ENCODE measurements at places on chromosomes 12 and 14.

DNA sequence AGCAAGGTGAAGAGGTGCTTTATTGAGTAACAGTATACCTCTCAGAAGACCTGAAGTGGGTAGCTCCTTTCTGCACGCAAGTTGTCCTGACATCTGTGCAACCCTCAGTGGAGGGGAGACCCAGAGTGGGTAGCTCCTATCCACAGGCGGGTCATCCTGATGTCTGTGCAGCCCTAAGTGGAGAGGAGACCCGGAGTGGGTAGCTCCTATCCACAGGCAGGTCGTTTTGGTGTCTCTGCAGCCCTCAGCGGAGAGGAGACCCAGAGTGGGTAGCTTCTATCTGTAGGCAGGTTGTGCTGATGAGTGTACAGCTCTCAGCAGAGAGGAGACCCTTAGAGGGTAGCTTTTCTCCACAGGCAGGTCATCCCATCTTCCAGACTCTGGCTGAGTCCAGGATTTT, 45.1 kb upstream of the PRPF39 start:
- DNase-seq: no peak

DNA sequence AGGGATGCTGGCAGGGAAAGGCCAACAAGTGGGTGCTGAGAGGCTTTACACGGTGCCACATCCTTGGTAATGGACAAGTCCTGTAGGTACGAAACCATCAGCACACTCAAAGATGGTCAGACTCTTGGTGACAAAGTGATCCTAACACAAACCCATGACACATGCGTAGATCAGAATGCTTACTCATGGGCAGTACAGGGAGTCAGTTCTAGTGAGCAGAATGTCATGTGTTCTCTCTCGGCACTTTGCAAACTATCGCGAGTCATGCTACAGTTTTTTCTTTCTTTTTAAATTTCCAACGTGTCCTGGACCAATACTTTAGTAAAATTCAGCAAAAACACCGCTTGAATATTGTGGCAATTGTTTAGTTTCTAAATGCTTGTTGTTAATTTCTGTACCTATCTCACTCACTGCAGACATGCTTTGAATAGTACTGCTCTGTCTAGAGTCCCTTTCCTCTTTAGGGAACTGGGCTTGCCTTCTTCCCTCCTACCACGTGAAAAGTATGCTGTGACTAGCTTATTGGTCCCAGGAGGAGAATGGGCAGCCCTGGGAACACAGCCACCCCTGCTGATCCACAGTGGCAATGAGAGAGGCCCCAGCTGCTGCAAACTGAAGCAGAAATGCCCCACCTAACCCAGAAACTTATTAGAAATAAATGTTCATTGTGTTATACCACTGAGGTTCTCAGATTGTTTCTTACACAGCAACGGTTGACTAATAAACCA, 62.4 kb downstream of the UBR7 start:
- peak; percentile 77 for DNase-seq

DNA sequence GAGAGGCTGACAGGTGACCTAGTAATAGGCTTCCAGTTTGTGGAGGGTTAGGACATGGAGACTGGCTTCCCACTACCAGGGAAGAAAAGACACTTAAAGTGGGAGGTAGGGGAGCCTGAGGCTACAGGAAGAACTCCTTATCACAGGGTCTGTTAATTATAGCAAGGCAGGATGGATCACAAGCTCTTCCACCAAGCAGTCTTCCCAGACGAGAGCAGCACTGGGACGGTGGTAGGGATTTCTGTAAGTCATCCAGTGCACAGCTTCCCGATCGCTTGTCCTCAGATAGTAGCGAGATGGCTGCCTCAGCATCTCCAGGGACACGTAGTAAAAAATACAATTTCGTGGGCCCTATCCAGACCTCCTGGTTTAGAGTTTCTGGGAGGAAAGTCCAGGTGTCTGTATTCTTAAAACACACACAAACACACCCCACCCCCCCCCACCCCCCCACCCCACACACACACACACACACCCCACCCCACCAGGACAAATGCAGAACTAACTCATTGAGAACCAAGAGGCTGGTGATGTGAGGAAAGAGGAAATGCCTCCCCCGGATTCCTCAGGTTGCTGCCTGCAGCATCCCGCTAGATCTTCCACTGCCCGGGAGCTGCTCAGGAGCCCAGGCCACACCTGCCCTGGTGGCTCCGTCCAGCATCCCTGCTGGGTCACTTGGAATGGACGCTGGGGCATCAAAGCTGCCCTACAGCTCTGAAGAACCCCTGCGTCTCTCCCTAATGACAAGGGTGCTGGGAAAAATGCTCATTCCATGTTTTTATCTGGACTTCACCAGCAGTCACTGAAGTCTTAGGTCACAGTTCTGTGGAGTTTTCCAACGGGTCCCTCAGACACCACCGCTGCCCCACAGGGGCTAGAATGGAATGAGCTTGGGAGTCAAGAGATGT, 307.2 kb downstream of the CACNA1C start:
- no peak for DNase-seq

DNA sequence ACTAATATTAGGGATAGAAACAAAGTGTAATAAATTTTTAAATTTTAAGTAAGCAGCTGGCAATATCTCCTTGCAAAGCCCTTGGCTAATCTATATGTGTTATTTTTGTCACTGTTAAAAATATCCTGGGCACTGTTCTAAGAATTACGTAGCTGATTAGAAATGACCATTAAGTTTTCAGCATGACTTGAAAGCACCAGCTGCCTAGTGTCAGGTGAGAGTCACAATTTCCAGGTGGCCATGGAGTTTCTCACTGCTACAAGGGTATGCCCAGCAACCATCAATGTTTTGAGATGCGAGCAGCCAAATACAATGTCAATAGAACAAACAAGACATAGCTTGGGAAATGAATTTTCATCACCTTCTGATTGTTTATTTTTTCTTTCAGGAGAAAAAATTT, 23.3 kb upstream of the GYS2 start:
- DNase-seq: no peak

- DNase-seq: peak; percentile 16
These were observed 86.3 kb downstream of the SLC15A4 start for GRCh38 chr12:128737292-128737966.

DNA sequence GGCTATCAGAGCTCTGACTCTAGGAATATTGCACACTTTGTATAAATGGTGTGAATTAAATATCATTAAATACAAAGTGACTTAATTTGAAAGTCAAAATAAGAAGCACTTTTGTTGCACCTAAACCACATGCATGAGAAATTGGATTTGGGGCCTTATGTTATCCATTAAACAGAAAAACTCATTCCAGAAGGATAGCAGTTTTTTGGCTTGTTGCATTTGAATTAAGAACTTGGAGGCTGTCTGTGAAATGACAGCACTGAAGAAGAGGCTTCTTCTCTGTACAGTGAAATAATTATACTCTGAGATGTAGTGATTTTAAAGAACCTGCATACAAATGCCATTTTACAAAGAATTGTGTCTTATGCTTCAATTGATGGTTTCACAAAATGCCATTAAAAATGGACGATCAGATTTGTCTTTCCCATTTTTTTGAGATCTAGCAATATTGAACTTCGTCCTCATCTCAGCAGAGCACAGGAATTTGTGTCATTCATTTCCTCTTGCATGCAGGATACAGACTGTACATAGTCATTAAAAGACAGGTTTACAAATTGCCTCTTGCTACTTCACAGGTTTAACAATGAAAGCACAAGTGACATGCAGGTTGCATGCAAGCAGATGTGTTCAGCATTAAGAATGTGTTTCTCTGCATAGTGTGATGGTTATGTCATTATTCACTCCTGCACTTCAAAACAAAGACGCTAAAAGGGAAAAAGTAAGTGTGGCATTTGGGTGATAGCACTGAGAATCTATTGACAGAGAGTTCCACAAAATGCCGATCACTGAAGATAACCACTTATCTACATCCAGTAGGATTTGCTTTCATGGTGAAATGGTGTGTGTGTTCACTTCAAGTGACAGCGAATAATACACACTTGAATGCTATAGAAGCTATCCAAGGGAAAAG, 35.9 kb upstream of the PYGL start:
- DNase-seq: no peak

DNA sequence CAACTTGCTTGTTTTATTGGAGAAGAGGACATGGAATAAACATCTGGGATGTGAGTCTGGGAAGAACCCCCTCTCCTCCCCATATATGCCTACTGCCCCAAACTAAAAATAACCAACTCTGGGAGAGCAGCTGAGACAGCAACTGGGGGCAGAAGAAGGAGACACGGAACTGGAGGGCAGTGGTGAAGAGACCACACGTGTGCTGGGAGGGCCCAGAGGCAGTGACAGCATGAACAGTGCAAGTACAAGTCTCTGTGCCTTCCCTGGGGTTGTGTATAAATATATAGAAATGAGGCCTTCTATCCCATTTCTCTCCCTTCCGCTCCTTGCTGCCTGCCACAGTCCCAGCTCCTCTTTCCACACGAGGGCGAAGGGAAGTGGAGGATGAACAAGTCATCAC, 4.0 kb upstream of the KRT73 start:
- no peak for DNase-seq

DNA sequence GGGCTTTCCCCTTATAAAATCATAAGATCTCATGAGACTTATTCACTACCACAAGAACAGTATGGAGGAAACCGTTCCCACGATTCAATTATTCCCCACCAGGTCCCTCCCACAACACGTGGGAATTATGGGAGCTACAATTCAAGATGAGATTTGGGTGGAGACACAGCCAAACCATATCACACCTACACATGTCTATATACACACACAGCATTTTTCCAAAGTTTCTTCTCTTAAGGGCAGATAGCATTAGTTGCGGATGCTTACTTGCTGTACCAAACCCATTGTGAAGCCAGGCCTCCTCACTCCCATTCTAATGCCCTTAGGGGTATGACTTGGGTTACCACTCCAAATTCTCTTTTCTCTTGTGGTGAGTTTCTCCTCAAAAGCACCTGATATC, 104.1 kb upstream of the RAP1B start:
- no peak for DNase-seq

DNA sequence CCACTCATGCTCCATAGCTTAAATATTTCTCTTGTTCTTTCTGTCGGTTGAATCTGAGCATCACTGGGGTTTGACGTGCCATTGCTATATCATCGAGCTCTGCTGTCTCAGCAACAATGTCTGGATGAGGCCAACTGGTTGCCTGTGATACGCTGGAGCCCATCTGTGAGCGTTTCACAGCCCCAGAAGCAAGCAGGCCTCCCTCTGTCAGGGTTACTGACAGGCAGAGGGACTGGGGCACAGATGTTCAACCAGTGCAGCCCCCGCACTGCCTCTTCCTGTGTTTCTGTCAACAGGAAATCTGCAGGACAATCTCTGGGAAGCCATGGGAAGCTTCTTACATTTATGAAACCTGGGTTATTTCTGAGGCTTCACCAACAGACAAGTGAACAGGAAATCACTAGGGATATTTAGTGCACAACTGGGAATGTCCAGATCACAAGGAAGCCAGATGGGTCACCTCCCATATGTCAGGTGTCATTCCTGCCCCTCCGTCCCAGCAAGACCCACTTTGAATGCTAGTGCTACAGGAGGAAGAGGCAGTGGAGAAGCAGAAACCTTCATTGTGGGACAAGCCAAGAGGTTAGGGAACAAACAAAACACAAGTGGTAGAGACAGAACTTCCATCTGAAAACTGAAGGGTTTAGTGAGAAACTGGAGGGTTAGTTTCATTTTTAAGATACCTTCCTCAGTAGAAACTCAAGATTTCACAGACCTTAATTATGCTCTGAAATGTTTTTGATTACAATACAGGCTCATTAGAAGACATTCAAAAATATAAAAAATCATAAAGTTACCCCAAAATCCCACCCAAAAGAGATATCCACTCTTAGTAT, 24.1 kb downstream of the DMAC2L start:
- no peak for DNase-seq

Data from epithelial cell of esophagus (primary cell).